ENCODE measurements at places on chromosomes 2 and 18.

DNA sequence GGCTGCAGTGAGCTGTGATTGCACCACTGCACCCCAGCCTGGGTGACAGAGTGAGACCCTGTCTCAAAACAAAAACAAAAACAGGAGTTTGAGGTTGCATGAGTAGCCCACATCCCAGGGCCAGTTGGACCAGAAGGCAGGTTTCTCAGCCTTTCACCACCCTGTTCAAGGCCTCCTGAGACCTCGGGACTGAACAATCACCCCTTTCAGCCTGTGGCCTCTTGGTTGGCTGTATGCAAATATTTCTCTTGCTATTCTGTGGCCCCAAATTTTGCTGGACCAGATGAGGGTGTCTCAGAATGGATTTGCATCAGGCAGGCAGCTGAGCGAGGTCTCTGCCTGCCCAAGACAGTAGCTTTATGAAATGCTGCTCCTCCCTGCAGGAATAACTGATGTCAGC, 56.9 kb downstream of the DPYSL5 start:
- no peaks in the 10 kb centered on the region for H3K4me1 ChIP-seq
- H3K36me3 ChIP-seq: peaks cover 4% of the 10 kb centered on the region
- H3K4me3 ChIP-seq: no peak overlapping the region

GRCh38 chr2:42032224-42032620, 15.6 kb upstream of the PKDCC start:
- H3K36me3 ChIP-seq: no peaks in the 10 kb centered on the region
- H3K4me1 ChIP-seq: peaks cover 22% of the 10 kb centered on the region
- H3K27me3 ChIP-seq: peaks cover 55% of the 10 kb centered on the region
- no peak for DNase-seq

- H3K36me3 ChIP-seq: no peaks in the 10 kb centered on the region
- DNase-seq: no peak
- no peak overlapping the region for H3K27ac ChIP-seq
- no peaks in the 10 kb centered on the region for H3K4me1 ChIP-seq
- H3K4me3 ChIP-seq: no peak overlapping the region
Measured at GRCh38 chr2:76684756-76685155, 837.4 kb downstream of the LRRTM4 start.

DNA sequence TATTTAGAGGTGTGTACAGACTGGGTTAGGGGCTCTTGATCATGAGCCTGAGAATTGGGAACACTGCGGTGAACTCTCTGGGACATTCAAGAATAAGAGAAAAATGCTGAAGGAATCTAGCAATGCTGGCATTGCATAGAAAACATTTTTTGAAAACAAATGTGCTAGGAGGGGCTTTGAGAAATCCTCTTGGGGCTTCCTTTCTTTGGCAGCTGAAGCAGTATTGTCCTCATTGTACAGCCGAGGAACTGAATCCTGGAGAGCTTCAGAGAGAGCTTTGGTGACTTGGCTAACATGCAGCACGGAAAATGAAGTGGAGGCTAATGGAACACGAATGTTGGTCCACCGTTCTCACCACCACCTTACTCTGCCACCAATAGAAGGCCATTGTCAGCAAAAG, 107.3 kb upstream of the EFEMP1 start:
- no peaks in the 10 kb centered on the region for H3K27me3 ChIP-seq
- no peaks in the 10 kb centered on the region for H3K36me3 ChIP-seq
- no peak overlapping the region for H3K4me3 ChIP-seq
- H3K27ac ChIP-seq: no peak overlapping the region
- no peak for DNase-seq

DNA sequence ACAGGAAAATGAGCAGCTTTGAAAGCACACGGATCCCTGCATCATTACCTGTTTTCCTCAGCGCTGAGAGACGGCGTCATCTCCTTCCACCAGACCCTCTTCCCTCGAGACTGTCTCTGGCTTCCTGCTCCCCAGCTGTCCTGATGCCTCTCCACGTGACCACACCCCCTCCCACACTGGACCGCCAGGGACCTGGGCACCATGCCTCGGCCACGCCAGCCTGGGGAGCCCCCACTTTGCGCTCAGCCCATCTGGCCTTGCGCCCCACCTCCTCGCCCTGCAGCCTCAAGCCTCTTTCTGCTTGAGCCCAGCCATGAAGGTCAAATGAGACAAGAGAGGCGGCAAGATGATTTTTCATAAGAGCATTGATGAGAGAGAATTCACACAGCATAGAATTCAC, 66.0 kb upstream of the ACKR3 start:
- H3K27me3 ChIP-seq: peaks cover 69% of the 10 kb centered on the region
- H3K4me1 ChIP-seq: peaks cover 3% of the 10 kb centered on the region
- H3K27ac ChIP-seq: no peak overlapping the region

GRCh38 chr2:151056870-151057269, 204.8 kb downstream of the RBM43 start:
- no peak overlapping the region for H3K27ac ChIP-seq
- H3K4me1 ChIP-seq: no peaks in the 10 kb centered on the region
- no peak for DNase-seq

DNA sequence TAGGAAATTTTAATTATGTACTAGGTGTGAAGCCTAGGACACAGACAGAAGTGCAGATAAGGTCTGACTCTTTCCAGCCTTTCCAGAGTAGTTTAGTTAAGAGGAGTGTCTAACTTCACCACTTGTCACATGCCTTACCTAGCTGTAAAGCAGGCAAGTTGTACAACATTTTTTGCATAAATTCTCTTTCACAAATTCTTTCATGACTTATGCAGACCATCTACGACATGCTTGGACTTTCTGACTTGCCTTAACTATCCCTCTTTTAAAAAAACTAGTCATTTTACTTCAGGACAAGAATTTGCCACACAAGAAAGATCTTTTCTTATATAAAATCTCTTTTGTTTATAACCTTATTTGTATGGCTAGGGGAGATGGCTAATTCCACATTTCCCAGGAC, 1273.6 kb upstream of the SLC39A10 start:
- no peaks in the 10 kb centered on the region for H3K4me1 ChIP-seq
- H3K4me3 ChIP-seq: no peak overlapping the region
- H3K27me3 ChIP-seq: no peaks in the 10 kb centered on the region
- peaks cover 3% of the 10 kb centered on the region for H3K36me3 ChIP-seq
- DNase-seq: no peak
- no peak overlapping the region for H3K27ac ChIP-seq

DNA sequence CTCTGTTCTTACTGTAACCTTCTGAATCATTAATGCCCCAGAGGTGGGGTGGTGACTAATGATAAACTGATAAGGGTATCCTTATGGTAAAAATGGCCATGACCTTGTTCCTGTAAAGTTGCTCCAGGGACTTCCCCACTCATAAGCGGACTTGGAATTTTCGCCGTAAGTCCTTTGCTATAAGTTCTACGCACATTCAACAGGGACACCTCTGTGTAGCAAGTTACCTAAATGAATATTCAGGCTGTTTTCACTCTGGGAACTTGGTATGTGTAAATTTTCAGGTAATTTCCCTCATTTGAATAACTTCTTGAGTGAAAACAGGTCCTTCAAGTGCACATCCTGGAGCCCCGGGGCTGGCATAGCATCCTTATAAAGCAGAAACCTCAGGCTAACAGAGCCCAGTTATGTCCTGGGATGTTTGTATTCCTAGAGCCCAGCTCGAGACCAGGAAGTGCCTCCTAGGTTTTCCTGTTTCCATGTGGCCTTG, 9.4 kb upstream of the AGFG1 start:
- no peak overlapping the region for H3K4me3 ChIP-seq
- peaks cover 7% of the 10 kb centered on the region for H3K27me3 ChIP-seq
- DNase-seq: no peak
- no peak overlapping the region for H3K27ac ChIP-seq
- peaks cover 39% of the 10 kb centered on the region for H3K4me1 ChIP-seq
- peaks cover 5% of the 10 kb centered on the region for H3K36me3 ChIP-seq

- H3K36me3 ChIP-seq: peaks cover 7% of the 10 kb centered on the region
Measured at GRCh38 chr2:223771475-223771874, 65.9 kb downstream of the AP1S3 start.

DNA sequence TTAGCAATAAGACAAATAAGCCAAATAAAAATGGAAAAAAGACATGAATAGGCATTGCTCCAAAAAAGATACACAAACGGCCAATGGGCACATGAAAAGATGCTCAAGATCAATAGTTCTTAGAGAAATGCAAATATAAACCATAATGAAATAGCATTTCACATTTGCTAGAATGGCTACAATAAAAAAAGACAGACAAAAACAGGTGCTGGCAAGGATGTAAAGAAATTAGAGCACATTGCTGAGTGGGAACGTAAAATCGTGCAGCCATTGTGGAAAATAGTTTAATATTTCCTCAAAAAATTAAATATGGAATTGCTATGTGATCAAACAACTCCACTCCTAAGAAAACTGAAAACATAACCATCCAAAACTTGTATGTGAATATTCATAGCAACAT, 160.0 kb upstream of the SPATS2L start:
- no peak for DNase-seq
- no peaks in the 10 kb centered on the region for H3K36me3 ChIP-seq
- peaks cover 13% of the 10 kb centered on the region for H3K27me3 ChIP-seq
- no peaks in the 10 kb centered on the region for H3K4me1 ChIP-seq

GRCh38 chr18:51430538-51430937, 233.1 kb upstream of the MEX3C start:
- H3K4me1 ChIP-seq: peaks cover 3% of the 10 kb centered on the region
- no peak for DNase-seq
- no peak overlapping the region for H3K27ac ChIP-seq

DNA sequence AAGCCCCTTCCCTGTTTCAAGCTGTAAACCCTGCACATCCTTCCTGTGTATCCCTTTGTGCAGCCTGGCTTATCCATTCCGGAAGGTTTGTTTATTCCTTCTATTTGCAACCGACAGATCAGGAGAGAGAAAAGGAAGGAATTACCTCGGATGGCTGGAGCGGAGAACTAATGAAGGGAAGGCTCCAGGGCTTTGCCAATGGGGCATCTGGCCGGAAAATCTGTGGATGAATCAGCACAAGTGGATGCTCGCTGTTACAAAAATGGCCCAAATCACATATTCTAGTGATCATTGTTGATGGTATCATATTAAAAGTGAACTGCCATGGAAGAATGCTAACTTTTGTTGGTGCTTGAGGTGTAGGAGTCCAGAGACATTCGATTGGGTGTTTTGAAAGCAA, 97.1 kb downstream of the AQP4 start:
- H3K27ac ChIP-seq: no peak overlapping the region
- no peak for DNase-seq
- H3K4me1 ChIP-seq: no peaks in the 10 kb centered on the region
- no peaks in the 10 kb centered on the region for H3K36me3 ChIP-seq
- no peak overlapping the region for H3K4me3 ChIP-seq

DNA sequence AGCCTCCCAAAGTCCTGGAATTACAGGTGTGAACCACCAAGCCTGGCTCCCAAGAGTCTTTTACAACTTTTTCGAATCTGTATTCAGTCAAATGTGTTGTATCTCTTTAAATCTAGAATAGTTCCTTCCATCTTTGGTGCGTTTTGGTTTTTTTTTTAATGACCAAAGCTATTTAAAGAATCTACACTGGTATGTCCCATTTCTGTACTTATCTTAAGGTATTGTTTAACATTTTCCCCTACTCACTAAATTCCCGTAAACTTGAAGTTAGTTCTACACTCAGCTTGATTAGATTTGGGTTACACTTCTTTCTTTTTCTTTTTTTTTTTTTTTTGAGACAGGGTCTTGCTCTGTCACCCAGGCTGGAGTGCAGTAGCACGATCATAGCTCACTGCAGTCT, 63.8 kb downstream of the TMEM237 start:
- no peak for DNase-seq
- no peak overlapping the region for H3K4me3 ChIP-seq
- peaks cover 32% of the 10 kb centered on the region for H3K27me3 ChIP-seq
- no peak overlapping the region for H3K27ac ChIP-seq
- H3K4me1 ChIP-seq: no peaks in the 10 kb centered on the region

DNA sequence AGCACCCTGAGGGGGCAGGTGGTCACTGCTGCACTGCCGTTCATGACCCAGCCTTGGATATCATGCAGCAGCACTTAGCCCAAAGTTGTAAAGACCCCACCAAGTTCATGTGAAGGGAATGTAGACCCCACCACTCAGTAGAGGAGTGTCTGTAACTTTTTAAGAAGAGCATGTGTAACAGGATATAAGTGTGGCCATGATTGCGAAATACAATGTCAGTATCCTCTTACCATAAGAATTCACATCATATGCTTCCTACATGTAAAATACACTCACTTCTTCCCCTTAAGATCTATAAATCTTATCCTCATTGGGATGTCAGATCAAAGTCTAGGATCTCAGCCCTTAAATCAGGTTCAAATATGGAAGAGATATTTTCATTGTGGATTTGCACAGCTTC, 276.9 kb downstream of the PTPRM start:
- no peak overlapping the region for H3K4me3 ChIP-seq
- H3K4me1 ChIP-seq: no peaks in the 10 kb centered on the region
- DNase-seq: no peak
- no peaks in the 10 kb centered on the region for H3K36me3 ChIP-seq
- H3K27me3 ChIP-seq: no peaks in the 10 kb centered on the region
- no peak overlapping the region for H3K27ac ChIP-seq

GRCh38 chr2:53843595-53843994, 16.2 kb downstream of the GPR75 start:
- no peaks in the 10 kb centered on the region for H3K36me3 ChIP-seq
- no peak overlapping the region for H3K4me3 ChIP-seq
- H3K27ac ChIP-seq: peak overlapping the region; percentile 32
- no peak for DNase-seq
- peaks cover 12% of the 10 kb centered on the region for H3K4me1 ChIP-seq

- no peaks in the 10 kb centered on the region for H3K27me3 ChIP-seq
- peaks cover 4% of the 10 kb centered on the region for H3K36me3 ChIP-seq
- no peak overlapping the region for H3K4me3 ChIP-seq
- H3K27ac ChIP-seq: no peak overlapping the region
Measured at GRCh38 chr2:130353291-130354138, 2.3 kb upstream of the PTPN18 start.

DNA sequence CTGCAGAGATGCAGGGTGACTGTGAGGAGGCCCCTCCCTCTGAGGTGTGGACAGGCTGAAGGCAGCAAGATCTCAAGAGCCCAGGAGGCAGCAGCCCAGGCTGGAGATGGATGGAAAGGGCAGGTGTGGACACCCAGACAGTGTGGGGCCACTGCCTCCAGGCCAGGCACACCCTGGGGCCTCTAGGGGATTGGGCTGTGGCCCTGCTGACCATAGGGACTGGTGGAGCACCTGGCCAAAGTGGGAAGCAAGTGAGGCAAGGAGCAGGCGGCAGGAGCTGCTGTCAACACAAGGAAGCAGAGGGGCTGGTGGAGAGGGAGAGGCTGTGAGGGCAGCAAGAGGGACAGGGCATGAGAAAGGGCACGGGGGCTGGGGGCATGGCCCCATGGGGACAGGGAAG, 10.8 kb downstream of the SNED1 start:
- no peak overlapping the region for H3K27ac ChIP-seq
- no peak overlapping the region for H3K4me3 ChIP-seq
- no peak for DNase-seq
- no peaks in the 10 kb centered on the region for H3K36me3 ChIP-seq
- H3K27me3 ChIP-seq: peaks cover 47% of the 10 kb centered on the region
- no peaks in the 10 kb centered on the region for H3K4me1 ChIP-seq

Data from effector memory CD8-positive, alpha-beta T cell (primary cell).